ENCODE measurements at places on chromosomes 3 and 15. TPM values are rescaled to one million over a fixed set of nuclear protein-coding genes. Genes with fewer than 3 reads are reported as not detected.

Gene OSTN
- 0.15 TPM for total RNA-seq

Gene HTR3E
- total RNA-seq: 0.28 TPM

Gene GNB4
- total RNA-seq: 6.7 TPM

Gene TPRG1
- 1.5 TPM for total RNA-seq

Gene GOLGA6A
- total RNA-seq: 0.62 TPM

Gene RBP2
- total RNA-seq: 1.8 TPM

Gene PLSCR5
- total RNA-seq: not detected

Gene BFSP2
- total RNA-seq: not detected

Gene ZBTB20
- total RNA-seq: 66.9 TPM

Gene KATNBL1
- total RNA-seq: 50.4 TPM

DNA sequence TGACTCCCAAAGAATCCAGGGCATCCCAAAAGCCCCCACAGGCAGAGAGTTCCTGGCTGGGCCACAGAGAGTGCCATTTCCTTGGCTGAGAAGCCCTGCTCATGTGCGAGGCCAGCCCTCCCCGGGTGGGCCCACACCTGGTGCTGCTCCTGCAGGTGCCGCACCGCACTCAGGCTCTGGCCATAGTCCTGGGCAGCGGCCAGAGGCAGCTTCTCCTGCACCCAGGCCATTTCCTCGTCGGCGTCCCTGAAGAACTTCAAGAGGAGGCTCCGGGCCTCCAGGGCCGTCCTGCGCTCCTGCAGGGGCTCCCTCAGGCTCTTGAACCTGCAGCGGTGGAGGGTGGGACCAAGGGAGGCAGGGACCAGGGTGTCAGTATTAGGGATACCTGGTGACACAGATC is 18.1 kb downstream of the PLA2G4B start:
- no peak for ATAC-seq

DNA sequence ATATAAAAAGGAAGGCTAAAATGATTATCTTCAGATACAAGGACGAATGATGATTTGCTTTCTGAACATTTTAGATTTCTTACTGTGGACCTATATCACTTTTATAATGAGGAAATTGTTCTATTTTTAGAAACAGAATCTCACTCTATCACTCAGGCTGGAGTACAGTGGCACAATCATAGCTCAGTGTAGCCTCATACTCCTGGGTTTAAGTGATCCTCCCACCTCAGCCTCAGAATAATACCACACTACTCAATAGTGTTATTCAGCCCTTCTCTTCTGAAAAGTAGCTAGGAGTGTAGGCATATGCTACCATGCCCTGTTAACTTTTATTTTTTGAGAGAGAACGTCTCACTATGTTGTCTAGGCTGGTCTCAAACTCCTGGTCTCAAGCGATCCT is 15.8 kb downstream of the DNAJC13 start:
- no peak for ATAC-seq

- ATAC-seq: no peak
Measured at GRCh38 chr15:80060356-80061006, 1.0 kb downstream of the ZFAND6 start.

GRCh38 chr3:40387895-40388254 is 891 bp downstream of the ENTPD3 start:
- no peak for ATAC-seq

DNA sequence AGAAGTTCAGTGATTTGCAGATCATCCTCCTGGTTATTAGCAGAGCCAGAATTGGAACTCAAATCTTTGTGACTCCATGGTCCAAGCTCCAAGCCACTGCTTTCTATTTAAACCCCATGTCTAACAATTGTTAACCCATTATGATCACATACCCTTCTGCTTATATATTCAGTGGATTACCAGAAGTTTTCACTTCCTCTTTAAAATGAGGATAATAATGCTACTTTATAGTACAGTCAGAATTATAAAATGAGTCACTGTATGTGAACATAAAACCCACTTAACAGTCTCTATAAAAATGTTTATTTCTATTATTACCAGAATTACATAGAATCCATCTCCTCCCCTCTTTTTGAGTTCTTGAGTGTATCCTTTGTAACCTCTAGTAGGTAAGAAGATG is 550.7 kb upstream of the DPPA4 start:
- ATAC-seq: no peak

DNA sequence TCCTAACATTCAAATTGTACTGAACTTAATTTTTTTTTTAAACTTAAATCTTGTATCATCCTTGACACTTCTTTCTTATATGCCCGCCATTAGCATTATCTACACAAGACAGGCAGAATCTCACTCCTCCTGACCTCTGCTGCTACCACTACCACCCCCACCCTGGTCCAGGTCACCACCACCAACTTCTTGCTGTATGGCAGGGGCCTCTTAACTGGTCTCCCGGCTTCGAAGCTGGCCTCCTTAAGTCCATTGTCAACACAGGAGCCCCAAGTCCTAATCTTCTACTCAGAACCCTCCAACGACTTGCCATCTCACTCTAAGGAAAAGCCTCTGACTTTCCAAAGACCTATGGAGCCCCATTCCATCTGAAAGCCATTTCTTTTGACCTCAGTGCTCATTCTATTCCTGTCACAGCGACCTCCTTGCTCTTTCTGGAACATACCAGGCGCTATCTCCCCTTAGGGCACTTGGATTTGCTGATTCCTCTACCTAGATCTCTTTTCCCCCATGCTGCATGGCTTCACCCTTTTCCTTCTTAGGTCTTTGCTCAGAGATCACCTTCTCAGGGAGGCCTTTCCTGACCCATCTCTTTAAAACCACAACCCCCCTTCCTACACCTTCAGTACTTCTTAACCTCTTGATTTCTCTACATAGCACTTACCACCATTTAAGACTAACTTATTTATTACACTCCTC is 2.6 kb downstream of the PRC1 start:
- ATAC-seq: no peak

DNA sequence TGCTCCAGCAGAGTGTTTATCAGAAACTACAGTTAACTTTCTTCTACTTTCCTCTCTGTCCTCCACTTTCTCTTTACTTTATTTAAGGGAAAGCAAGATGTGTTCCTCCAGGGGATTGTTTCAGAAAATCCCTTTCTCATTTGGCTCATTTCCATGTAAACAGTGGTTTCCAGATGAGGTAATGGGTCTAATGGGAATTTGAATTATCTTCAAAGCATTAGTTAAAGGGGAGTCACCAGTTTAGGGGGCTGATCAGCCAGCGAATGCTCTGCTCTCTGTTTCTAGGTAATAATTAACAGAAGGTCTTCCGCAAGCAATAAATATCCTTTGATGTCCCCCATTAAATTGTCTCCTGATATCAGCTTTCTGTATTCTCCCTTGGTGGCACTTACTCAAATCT is 30.4 kb upstream of the ZNF639 start:
- peak; percentile 25 for ATAC-seq

DNA sequence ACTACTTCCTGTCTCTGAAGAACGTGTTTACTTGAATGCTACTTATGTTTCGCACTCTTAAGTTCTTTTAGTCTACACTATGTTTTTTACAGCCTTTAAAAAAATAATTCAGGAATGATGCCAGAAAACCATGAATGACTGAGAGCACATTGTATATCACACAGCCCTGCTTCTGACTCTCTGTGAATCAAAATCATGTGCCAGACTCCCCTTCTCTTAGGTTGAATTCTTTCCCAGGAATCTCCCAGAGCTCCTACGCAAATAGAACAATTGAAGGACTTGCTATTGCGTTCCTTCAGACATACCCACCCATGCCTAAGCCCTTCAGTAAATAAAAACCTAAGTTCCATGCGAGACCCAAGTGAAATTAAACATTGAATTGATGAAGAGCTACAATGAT is 782.0 kb upstream of the ALCAM start:
- ATAC-seq: no peak

GRCh38 chr3:23405081-23405480 is 202.0 kb downstream of the UBE2E2 start:
- no peak for ATAC-seq

GRCh38 chr3:8778475-8778874 is 9.1 kb upstream of the OXTR start:
- ATAC-seq: no peak

GRCh38 chr15:80587816-80588456 is 107.2 kb upstream of the ABHD17C start:
- ATAC-seq: no peak

DNA sequence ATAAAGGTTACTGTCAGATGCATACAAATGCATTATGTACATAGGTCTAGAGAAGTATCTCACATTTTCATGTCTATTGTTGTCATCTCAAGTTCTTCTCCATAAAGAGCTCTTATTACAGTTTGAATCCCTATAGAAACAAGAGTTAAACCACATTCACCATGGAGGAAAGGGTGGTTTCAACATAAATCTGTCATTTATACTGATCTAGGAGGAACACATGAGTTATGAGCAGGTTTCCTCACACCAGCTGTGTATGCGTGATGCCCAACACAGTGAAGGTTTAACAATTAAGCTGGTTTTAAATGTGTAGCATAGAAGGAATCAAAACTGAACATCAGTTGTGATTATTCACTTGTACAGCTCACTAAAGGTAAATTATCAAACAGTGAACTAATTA is 251.7 kb downstream of the KCNMB2 start:
- ATAC-seq: peak; percentile 32

- peak; percentile 44 for ATAC-seq
Measured at GRCh38 chr3:20810555-20810954, 624.5 kb upstream of the SGO1 start.

DNA sequence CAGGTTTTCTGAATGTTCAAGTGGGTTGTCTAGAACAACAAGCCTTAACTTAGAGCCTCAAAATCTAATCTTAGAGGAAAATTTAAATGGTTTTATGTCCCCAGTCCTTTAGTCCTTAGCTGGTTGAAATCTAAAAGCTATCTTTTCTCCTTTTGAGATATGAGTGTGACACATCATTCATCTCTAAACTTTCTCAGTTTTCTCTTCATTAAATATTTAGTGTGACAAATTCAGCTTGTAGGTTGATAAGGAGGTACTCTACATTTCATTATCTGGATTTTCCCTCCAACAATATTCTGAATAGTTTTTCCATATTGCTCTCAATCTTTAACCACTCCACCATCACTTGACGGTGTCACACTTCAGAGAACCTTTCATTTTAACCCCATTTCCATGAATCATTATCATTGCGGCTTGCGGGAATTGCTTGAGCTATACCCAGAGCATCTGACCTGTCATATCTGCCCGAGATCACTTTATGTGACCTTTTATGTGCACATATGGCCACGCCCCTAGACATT is 16.1 kb upstream of the ATP8B4 start:
- ATAC-seq: no peak

DNA sequence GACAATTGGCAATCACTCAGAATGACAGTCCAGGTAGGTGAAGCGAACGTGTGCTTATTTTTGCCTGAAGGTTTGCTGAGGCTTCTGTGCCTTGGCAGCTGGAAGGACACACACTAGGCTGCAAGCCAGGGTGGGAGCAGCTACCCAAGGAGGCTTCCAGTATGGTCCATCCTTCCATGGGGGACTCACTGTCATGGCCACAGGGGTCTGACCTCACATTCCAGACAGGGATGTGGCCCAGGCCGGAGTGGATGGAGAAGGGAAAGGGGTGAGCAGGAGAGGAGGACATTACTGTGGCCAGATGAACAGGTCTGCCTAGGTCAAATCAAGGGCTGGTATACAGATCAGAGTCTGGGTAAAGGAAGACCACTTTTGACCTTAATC is 247.7 kb downstream of the ADAMTS17 start:
- no peak for ATAC-seq

- ATAC-seq: no peak
Measured at GRCh38 chr3:99731499-99731898, 86.2 kb upstream of the CMSS1 start.

All from motor neuron (in vitro differentiated cells).